ENCODE measurements at places on chromosomes 5 and 9.

- no peak for DNase-seq
Observed at GRCh38 chr9:6142799-6143454, 72.7 kb upstream of the IL33 start.

GRCh38 chr5:76938177-76938576 is 14.7 kb upstream of the CRHBP start:
- DNase-seq, result no peak

DNA sequence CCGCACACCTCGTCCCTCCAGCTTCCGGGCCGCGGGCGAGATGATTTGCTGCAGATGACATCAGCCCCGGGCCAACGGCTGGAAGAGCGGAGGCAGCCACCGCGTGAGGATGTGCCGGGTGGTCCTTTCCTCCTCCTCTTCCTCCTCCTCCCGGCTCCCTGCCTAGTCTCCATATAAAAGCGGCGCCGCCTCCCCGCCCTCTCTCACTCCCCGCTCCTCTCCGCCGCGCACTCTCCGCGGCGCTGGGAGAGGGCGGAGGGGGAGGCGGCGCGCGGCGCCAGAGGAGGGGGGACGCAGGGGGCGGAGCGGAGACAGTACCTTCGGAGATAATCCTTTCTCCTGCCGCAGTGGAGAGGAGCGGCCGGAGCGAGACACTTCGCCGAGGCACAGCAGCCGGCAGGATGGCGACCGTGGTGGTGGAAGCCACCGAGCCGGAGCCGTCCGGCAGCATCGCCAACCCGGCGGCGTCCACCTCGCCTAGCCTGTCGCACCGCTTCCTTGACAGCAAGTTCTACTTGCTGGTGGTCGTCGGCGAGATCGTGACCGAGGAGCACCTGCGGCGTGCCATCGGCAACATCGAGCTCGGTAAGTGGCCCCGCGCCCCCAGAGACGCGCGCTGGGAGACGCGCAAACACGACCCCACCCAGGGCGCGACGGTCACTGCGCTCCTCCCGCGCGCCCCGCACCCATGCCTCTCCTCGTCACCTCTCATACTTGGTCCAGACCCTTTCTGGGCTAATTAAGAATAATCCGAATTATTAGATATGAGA is at the start of gene MAP1B:
Gene MAP1B (plus strand): TSS at position 345 of the 770 bp plus-strand sequence. CDS start 57 bp downstream, at position 402.
- DNase-seq, result no peak

DNA sequence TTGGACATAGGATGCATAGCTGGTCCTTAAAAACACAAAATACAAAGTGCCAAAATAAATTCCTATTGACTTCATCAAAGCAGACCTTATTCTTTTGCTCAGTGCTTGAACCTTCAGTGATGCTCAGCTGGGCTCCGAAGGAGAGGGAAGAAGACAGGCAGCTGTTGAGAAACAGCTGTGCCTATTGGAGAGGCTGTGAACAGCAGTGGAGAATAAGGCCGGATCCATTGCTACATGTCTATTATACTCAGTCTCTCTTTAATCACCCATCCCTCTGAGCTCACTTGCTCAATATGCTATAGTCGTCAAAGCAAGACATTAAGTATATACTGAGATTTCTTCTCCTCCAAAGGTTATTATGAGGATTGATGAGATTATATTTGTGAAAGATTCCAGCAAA is 174.4 kb downstream of the CHSY3 start:
- DNase-seq, result no peak

DNA sequence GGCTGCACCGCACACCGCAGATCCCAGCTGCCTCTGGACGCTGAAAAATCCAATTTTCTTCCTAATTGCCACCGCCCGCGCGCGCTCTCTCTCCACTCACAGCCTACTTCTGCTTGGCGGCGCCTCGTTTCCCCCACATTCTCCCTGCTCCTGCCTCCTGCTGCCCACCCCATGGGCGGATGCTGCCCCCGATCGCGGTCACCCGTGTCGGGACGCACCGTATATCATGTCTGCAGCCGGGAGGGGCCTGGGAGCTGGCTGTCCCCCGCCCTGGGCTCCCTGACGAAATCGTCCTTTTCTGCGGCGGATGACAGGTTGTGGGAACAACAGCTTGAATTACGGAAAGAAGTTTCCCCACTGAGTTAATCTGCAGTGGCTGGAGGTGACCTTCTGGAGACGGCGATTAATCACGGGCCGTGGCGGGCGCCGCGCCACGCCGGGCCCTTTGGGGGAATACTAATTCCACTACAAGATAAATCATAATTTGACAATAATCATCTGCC is 36.3 kb upstream of the PSD2 start:
- no peak for DNase-seq

DNA sequence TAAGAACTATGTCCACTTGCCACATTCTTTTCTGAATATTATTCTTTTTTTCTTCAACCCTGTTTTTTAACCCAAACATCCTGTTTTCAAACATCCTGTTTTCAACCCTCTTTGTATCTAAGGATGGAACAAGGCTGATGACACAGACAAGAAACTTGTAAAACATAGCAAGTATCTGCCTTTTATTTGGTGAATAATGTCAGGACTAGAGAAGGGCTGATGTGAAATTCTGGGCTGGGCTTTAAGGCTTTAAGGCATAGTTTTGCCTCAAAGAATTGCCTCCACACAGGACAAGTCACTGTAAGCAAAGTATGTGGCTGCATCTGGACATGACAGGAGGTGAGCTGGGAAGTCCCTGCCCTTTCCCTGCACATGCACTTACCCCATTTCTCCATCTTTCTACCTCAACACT is 42.5 kb upstream of the RIC1 start:
- no peak for DNase-seq

GRCh38 chr5:79436821-79437220 is 77.1 kb downstream of the HOMER1 start:
- no peak for DNase-seq

- DNase-seq, result no peak
Observed at GRCh38 chr5:148085977-148086705, 22.4 kb downstream of the SPINK5 start.

GRCh38 chr5:98627121-98627520 is 146.3 kb upstream of the RGMB start:
- no peak for DNase-seq

GRCh38 chr5:177320879-177321278 is 9.2 kb upstream of the MXD3 start:
- no peak for DNase-seq

DNA sequence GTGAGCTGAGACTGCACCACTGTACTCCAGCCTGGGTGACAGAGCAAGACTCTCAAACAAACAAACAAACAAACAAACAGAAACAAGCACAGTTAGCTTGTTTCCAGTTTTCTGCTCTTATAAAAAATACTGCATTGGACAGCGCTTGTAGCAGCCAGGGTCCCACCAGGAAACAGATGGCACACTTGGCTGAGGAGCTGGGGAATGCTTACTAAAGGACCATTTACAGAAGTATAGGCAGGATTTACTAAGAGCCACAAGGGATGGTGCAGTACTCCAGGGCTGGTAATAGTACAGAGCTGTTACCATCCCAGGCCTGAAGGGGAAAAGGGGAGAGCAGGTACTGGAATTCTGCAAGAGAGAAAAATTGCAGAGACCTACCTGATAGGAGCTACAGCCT is 5.2 kb upstream of the ANKS6 start:
- no peak for DNase-seq

GRCh38 chr5:170551076-170551475 is 47.3 kb downstream of the KCNIP1 start:
- DNase-seq, result no peak

- DNase-seq, result peak; percentile 57
Observed at GRCh38 chr9:95004411-95005277, 278.1 kb downstream of the AOPEP start.

DNA sequence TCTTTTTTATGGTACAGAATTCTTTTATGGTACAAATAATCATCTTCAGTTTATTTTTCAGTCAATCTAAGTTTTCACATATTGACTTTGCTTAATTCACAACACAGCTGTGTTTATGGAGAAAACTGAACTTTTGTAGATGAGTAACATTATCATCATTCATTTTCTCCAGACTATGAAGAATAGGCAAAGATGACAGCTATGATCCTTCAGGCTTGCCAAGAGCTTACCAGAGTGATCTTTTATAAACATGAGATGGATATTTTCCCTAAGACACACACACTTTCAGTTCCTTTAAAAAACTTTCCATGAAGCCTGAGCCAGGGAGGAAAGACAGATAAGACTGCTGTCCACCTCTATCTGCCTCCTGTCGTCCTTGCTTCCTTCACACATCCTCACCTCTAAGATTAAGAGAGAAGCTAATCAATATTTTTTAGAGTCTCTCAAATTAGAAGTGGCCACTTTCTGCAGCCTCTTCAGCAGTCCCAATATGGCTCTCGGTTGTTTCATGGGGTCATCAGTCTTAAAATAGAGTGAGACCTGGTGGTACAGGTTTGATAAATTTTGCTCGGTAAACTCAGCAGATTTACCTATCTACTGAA is 108.1 kb upstream of the SLC27A6 start:
- no peak for DNase-seq

GRCh38 chr5:149419532-149419858 is 40.4 kb upstream of the IL17B start:
- DNase-seq, result no peak

DNA sequence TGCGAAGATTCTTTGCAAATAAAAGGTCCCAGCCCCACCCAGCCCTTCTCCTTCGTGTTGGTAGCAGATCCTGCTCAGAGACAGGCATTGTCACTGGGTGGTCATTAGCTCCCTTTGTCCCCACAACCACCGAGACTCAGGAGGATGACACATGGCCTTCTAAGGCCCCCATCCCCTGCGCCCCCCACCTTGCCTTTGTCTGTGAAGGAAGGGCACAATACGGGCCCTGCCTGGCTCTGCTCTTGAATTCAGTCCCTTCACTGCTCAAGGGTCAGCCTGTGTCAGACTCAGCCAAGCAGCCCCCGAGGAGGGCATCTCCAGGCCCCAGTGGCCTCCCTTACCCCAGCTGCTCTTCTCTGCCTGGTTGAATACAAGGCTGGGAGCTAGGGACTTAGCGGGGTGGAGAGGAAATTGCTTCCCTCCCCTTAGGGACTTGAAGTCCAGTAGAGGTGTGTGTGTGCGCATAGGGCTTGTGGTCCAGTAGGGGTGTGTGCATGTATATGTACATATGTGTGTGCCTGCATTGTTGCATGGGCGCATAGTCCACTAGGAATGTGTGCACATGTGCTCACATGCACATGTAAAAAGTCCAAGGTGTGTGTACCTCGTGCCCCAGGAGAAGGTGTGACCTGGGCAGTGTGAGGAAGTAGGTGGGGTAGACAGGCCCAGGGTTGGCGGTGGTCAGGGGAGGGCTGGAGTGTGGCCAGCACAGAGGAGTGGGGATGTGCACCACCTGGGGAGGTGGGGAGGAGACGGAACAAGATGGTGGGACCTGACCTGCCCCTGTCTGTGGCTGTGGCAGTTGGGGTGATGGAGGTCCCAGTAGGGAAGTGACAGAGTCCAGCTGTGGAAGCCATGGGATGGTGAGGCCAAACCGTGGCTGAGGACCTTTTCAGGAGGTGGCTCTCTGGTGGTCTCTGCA is 59.1 kb downstream of the PHF2 start:
- DNase-seq, result no peak

DNA sequence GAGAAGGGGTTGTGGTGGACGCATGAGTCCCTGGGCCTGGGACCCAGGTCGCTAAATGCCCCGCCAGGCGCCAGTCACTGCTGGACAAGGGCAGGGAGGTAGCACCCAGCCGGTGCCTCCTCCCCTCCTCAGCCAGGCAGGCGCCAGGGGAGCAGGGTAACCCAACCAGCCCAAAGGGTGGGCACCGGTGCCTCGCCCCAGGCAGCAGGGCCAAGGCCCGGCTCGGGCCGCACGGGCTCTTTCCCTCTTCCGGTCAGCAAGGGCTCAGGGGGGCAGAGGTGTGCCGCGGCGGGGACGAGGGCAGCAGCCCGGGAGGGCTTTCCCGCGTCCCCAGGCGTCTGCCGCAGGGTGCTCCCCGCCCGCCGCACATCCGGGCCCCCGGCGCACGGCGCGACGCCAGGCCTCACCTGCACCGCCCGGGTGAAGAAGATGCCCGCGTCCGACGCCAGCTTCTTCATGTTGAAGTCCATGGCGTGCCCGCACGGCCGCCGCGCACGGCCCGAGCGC is 393 bp downstream of the SH3GLB2 start:
- DNase-seq, result peak; percentile 67

GRCh38 chr5:51386916-51387883 is 4.0 kb downstream of the ISL1 start:
- DNase-seq, result no peak

DNA sequence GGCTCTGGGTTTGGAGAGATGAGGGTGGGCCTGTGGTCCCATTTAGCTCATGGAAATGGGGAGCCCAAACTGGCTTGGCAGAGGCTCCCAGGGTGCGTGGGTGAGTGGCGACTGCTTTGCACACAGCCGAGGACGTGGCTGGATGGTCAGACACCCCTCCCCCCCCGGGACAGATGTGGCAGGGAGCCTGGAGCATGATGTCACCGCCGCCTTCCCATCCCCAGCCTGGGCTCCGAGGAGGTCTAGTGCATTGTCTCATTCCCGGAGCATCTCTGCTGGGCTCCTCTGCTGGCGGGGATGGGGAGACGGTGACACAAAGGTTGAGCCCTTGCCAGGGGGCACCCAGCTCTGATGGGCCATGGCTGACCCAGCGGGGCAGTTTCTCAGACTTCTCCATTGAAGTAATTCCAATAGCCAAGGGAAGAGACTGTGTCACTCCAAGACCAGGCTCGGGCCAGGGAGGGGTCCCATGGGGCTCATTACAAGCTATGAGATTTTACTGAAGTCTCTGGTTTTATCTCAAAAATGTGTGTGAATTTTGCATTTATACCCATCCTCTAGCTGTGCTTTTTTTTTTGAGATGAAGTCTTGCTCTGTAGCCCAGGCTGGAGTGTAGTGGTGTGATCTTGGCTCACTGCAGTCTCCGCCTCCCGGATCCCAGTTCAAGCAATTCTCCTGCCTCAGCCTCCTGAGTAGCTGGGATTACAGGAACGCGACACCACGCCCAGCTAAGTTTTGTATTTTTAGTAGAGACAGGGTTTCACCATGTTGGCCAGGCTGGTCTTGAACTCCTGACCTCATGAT is 36.1 kb downstream of the HMCN2 start:
- no peak for DNase-seq

- DNase-seq, result no peak
Observed at GRCh38 chr9:33452828-33453271, 5.5 kb upstream of the AQP3 start.

GRCh38 chr9:128247226-128247803 is 28.5 kb downstream of the GOLGA2 start:
- no peak for DNase-seq

DNA sequence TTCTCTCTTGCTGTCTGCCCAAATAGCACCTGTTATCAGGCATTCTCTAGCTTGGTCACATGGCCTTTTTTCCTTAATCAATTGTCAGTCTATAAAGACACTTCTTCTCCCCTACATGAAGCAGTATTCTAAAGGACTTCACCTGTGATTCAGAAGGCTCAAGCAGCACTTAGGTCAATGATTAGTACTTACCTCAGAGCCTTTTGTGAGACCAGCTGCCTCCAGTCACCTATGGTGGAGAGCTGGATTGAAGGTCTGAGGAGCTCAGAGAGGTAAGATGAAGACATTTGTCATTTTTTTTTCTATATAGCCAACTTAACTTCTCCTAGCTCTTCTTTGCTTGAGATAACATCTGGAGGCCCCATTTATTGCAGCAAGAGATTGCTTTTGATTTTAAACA is 278.3 kb upstream of the PCSK5 start:
- DNase-seq, result no peak

Measured in GM19239 (cell line).